Stimulated activated CD4-positive, alpha-beta T cell treated with anti-CD3 and anti-CD28 coated beads, Interleukin-15, amount 100 ng/mL, for 24 hours (primary cell): ENCODE measurements at places on chromosomes 5 and 9.
A peak's percentile ranks its signal among the peaks of the same experiment; 100 is the strongest.

- DNase-seq: no peak
Measured at GRCh38 chr9:120265791-120266190, 314.2 kb downstream of the CDK5RAP2 start.

GRCh38 chr5:148791334-148791667, 35.1 kb upstream of the ADRB2 start:
- peak; percentile 61 for DNase-seq

DNA sequence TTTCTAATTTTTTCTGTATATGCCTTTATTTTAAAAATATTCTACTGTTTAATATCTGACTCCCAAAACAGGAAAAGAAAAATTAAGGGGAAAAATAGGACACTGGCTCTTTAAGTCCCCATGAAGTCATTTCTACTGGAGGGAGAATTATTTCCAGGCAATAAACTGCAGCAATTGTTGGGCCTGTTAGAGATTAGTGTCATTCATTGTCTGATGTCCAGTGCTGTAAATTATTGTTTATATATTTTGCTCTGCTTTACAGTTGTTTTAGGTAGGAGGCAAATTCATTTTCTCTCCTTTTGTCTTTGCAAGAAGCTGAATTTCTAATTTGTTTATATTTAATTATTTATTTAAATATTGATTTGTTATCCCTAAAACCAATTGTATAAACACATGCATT, 906.0 kb upstream of the CDH10 start:
- no peak for DNase-seq

DNA sequence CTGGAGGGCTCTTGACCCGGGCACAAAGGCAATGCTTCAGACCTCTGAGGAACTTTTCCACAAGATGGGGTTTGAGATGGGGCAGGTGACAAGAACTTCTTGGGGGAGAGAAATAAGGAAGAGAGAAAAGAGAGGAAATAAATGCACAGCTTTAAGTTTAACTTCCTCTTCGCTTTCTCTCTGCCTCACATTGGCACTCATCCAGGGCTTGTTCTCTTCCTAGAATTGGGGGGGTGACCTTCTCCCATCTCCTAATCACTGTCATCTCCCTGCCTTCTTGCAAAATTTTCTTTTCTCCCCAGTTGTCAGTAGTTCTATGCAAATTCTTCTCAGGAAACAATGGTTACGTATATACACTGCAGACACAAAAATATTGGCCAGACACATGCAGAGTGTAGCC, 19.1 kb upstream of the ADCY2 start:
- no peak for DNase-seq

DNA sequence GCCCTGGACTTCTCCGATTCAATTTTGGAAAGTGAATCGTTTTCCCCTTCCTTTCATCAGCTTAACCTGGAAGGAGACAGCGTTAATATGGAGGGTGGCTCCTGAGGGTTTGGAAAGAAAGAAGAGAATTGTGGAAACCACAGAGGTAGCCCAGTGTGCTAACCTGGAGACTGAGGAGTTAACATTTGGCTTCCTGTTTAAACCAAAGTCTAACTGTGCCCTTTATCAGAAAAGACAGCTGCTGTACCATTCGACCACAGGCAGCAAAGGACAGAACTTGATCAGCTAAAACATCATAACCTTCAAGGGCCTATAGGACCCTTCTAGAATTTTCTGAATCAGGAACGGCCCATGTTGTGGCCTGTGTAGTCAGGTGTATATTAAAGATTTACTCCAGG, 735 bp downstream of the IDNK start:
- DNase-seq: no peak

DNA sequence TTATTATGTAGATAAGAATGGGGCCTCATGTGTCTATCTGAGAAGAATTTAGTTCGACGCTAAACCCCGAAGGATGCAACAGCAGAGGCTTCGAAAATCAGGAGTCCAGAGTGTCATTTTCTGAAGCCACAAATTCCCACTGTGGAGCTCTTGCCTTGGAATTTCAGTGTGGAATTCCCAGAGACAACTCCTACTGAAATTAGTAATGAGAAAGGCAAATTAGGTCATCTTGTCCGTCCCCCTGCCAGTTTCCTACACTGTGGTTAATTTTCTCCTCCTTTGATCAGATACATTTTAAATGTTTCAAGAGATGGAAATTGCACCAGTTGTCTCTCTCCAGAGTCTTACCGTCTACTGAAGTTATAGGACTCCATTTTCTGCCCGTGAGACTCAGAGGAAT, 633.6 kb downstream of the BNC2 start:
- DNase-seq: no peak

GRCh38 chr5:59093329-59093728, 510.5 kb downstream of the RAB3C start:
- DNase-seq: no peak

DNA sequence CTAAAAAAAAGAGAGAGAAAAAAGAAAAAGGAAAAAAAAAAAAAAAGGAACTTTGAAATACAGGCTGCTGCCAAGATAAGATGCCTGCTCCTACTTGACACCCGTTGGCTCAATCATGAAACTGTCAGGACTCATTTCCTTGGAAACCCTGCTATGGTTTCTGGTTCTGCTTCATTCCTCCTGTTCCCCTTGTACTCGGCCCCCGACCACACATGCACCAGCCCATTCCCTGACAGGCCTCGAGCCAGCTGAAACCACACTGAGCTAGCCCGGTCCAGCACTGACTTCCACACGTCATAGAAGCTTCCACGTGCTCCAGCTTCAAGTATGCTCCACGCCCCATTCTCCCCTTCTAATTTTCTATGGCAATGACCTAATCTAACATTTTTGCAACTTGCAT, 93.2 kb downstream of the MYO10 start:
- no peak for DNase-seq

- no peak for DNase-seq
Measured at GRCh38 chr5:151178777-151179488, 21.4 kb upstream of the ANXA6 start.

- no peak for DNase-seq
Measured at GRCh38 chr5:73095564-73096238, 24.7 kb upstream of the TMEM171 start.

DNA sequence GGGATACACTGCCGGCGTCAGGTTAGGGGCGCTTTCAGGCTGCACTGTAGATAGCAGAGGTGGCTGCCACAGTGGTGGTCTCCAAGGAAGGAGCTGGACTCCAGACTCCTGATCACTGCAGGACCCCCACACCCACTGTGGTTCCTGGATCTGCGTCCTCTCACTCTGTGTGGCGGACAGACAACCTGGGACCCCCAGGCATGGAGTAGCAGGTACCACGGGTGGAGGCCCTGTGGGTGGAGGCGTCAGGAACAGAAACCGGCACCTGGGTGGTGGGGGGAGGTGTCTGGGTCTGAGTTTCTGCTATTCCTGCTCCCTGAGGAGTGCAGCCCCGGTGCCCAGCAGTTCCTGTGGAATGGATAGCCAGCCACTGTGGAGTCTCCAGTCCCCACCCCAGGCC, 75.1 kb upstream of the PCAT7 start:
- DNase-seq: no peak

GRCh38 chr9:133356391-133357091, at the start of the genes SURF1 and SURF2:
Gene SURF1 (minus strand): TSS chr9:133356487. CDS start chr9:133356453, 34 bp downstream.
Gene SURF2 (plus strand): TSS chr9:133356550. CDS start chr9:133356593, 43 bp downstream.
- DNase-seq: peak; percentile 96

- DNase-seq: no peak
Measured at GRCh38 chr5:90944116-90944515, 385.5 kb downstream of the ADGRV1 start.

DNA sequence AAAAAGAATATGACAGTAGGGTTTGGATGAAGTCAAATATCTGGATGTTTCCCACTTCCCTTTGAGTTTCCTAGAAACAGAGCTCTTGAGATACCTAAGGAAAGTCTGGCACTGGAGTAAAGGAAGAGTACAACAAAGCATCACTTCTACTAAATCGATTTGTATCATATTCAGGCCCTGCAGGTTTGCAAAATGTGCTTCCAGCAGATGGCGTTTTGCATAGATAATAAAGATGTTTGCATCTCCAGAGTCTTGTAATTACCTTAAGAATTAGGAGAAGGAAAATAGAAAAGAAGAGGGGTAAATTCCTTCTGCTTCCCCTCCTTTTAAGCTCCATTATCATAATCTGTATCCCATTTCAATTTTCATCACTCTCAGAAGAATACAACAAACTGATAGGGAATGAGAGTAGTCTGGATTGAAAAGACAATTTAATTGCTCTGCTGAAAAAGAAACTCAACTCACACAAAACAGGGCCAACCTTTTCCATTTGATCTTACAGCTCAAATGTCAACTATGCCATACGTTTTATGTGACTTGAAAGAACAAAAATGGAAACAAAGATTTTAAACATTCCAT, 380.4 kb downstream of the PTPRD start:
- no peak for DNase-seq

DNA sequence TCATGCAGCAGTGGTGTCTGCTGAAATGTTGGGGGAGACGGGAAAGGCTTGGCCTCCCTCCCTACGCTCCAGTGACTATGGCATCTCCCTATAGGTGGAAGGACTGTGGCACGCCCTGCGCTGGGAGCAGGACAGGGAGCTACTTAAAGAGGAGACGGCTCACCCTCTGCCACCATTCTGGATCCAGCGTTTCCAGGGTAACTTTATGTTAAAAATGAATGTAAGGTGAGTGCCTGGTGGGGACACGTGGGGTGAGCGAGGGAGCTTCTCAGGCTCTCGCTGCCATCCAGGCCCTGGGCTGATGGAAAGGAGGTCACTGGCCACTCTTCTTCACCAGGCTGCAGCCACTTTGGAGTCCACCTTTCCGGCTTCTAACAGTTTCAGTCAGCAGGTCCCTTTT, 15.7 kb downstream of the PAEP start:
- DNase-seq: no peak

DNA sequence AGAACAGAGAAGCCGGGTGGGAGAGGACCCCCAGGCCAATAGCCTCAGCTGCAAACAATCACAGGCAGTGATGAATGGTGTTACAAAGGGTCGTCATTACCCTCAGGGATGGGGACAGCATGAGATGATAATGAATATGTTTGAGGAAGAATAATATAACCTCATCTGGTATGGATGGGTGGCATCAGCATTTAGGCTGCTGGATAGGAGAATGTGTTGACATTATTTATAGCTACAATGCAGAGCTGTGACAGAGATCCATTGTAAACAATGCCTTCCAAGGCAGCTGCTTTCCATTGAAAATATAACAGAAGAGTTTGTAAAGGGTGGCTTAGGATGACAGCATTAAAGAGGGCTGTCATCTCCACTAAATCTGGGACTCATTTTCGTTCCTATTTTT, 365.5 kb downstream of the KCNN2 start:
- no peak for DNase-seq

- DNase-seq: no peak
Measured at GRCh38 chr5:38532165-38532669, 24.2 kb downstream of the LIFR start.

- no peak for DNase-seq
Measured at GRCh38 chr5:121378559-121379359, 472.9 kb upstream of the FTMT start.

- no peak for DNase-seq
Measured at GRCh38 chr5:98099448-98100105, 673.9 kb upstream of the RGMB start.

GRCh38 chr5:111942661-111943401, 185.8 kb upstream of the NREP start:
- DNase-seq: no peak

GRCh38 chr5:61344187-61344944, 12.3 kb downstream of the ZSWIM6 start:
- DNase-seq: no peak

- DNase-seq: no peak
Measured at GRCh38 chr9:69020301-69021145, 6.6 kb upstream of the PRKACG start.
